Motor neuron (in vitro differentiated cells): ENCODE measurements at places on chromosomes 11 and 22. TPM values are rescaled to one million over a fixed set of nuclear protein-coding genes. Genes with fewer than 3 reads are reported as not detected.

- ATAC-seq = no peak
These were observed 81.2 kb downstream of the DSCAML1 start for GRCh38 chr11:117715801-117716200.

GRCh38 chr22:26450453-26451185 lies 21.6 kb downstream of the ASPHD2 start:
- ATAC-seq = no peak

The SLC22A6 gene
- 0.09 TPM in 1 of 2 replicates, not detected in the other for total RNA-seq

The OR51G2 gene
- total RNA-seq = 0.09 and 0.29 TPM in 2 replicates

- no peak for ATAC-seq
These were observed 9.3 kb downstream of the CD82 start for GRCh38 chr11:44574610-44575287.

GRCh38 chr11:61392981-61393595 lies 701 bp downstream of the TMEM216 start:
- peak; percentile 64 for ATAC-seq

- ATAC-seq = peak; percentile 8
These were observed 7.1 kb downstream of the SSH3 start for GRCh38 chr11:67310246-67311050.

GRCh38 chr11:69012092-69013008 lies 696 bp downstream of the MRGPRF start:
- no peak for ATAC-seq

GRCh38 chr11:128496692-128497060 lies 90.7 kb downstream of the ETS1 start:
- no peak for ATAC-seq

DNA sequence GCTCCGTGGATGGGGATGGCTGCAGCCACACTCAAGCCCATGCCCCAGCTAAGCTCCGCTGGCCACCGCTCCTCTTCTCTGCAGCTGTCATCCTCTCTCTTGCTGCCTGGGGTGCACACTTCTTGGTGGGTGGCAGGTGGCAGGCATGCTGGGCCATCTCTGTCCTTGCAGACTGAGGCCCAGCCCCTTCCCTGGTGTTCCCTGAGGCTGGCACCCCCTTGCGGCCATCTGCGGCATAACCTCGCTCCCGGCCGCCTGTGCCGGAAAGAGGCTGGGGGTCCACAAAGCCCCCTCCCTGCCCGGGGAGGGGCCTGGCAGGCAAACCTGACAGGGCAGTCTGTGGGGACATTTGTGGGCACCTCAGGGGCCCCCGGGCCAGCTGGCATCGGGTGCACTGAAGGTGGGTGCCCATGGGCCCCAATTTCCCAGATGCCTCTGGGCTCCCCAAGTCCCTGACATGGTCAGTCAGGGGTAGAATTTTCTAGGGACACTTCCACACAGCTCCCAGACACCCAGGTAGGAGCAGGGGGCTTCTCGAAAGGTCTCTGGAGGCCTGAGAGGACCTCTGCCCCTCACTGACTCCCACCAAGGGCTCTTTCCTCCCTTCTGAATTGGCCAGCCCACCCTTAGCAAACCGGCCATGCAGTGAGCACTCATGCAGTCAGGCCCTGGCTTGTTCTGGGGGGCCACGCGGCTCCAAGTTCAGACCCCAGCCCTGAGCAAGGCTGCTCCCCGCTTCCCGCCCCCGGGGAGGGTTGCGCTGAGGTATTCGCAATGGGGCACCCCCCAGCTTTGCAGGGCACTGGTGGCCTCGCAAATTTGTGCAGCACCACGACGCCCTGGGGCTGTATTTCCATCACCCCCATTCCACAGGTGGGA lies 23.5 kb upstream of the TH start:
- ATAC-seq = peak; percentile 21

The CD6 gene
- total RNA-seq = 1.2 and 1.7 TPM in 2 replicates

- peak; percentile 98 for ATAC-seq
These were observed 34.4 kb downstream of the NRXN2 start for GRCh38 chr11:64688534-64688982.

- no peak for ATAC-seq
These were observed 30.0 kb downstream of the PRR14L start for GRCh38 chr22:31719850-31720471.

The TUBA8 gene
- total RNA-seq = 1.5 and 1.7 TPM in 2 replicates

- peak; percentile 88 for ATAC-seq
These were observed 115.9 kb upstream of the CCDC179 start for GRCh38 chr11:22976146-22976545.

- ATAC-seq = no peak
These were observed 9.5 kb downstream of the APOL3 start for GRCh38 chr22:36151006-36151595.

The CD81 gene
- 348 and 383 TPM in 2 replicates for total RNA-seq

The RASD2 gene
- 14.5 and 15.3 TPM in 2 replicates for total RNA-seq

The MMP27 gene
- not detected in 2 replicates for total RNA-seq

GRCh38 chr11:30015725-30016412 lies 961 bp downstream of the KCNA4 start:
- ATAC-seq = no peak

- ATAC-seq = no peak
These were observed 24.6 kb downstream of the TMEM45B start for GRCh38 chr11:129840236-129840635.

The GSTP1 gene
- 770 and 786 TPM in 2 replicates for total RNA-seq

GRCh38 chr11:66981976-66982578 lies 7.0 kb downstream of the C11orf86 start:
- ATAC-seq = peak; percentile 90

- ATAC-seq = peak; percentile 89
These were observed 533.1 kb upstream of the TENM4 start for GRCh38 chr11:79973721-79974617.

DNA sequence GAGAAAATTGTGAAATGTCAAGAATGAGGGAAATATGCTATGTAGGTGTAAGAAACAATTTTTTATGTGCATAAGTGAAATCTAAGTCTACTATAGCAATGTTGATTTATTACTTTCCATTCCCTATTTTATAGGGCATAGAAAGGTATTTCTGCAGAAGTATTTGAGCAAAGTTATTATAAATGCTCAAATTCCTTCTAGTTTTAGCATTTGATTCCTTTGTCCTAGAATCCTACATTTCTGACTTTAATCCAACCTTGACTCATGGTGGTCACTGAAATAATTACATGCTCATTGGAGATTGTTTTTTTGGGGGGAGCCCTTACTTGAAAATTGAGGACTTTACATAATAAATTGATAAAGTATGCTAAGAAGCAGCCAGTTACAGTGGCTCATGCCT lies 716.6 kb upstream of the LUZP2 start:
- ATAC-seq = no peak

The FBLN1 gene
- 1.2 and 8.4 TPM in 2 replicates for total RNA-seq

GRCh38 chr22:47189056-47189916 lies 426.8 kb downstream of the TBC1D22A start:
- ATAC-seq = no peak
